Endothelial cell (in vitro differentiated cells): ENCODE measurements at places on chromosomes 12 and 14.

- H3K27me3 ChIP-seq: peaks cover 21% of the 10 kb centered on the region
- no peak for DNase-seq
- peak overlapping the region; percentile 96 for H3K4me3 ChIP-seq
Observed at GRCh38 chr12:89706986-89707702, 1.5 kb downstream of the ATP2B1 start.

- no peak overlapping the region for H3K27ac ChIP-seq
- H3K36me3 ChIP-seq: peaks cover 4% of the 10 kb centered on the region
- DNase-seq: no peak
- no peak overlapping the region for H3K4me3 ChIP-seq
- H3K27me3 ChIP-seq: no peaks in the 10 kb centered on the region
- H3K4me1 ChIP-seq: peaks cover 61% of the 10 kb centered on the region
Observed at GRCh38 chr14:68553311-68553710, 239.6 kb downstream of the ZFP36L1 start.

- H3K4me3 ChIP-seq: peak overlapping the region; percentile 82
- H3K27me3 ChIP-seq: peaks cover 28% of the 10 kb centered on the region
- H3K36me3 ChIP-seq: no peaks in the 10 kb centered on the region
- DNase-seq: peak; percentile 30
- H3K4me1 ChIP-seq: peaks cover 36% of the 10 kb centered on the region
- no peak overlapping the region for H3K27ac ChIP-seq
Observed at GRCh38 chr14:85533861-85534291, 3.9 kb downstream of the FLRT2 start.

DNA sequence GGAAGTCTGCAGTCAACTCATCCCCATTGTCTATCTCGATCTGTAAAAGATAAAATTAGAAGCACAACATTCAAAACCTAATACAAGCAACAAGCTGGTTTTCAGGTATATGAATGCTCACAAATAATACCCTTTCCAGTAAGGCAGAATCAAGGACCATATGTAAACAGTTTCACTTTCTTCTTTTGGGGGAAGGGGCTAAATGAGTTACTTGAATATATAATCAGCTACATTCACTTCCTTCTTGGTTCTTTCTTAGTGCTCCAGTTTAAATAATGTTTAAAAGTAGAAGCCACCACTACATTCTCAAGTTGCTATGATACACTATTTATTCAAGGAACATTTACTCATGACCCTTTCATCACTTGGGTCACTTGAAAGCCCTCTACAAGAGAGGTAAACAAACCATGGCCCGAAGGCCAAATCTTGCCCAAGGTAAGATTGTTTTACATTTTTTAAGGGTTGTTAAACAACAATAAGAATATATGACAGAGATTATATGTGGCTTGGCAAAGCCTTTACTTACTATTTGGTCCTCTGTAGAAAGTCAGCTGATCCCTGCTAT lies 10.3 kb downstream of the TWF1 start:
- DNase-seq: no peak
- H3K4me3 ChIP-seq: no peak overlapping the region
- no peak overlapping the region for H3K27ac ChIP-seq
- H3K27me3 ChIP-seq: peaks cover 2% of the 10 kb centered on the region
- H3K36me3 ChIP-seq: peaks cover 4% of the 10 kb centered on the region
- H3K4me1 ChIP-seq: no peaks in the 10 kb centered on the region

GRCh38 chr12:58000499-58000898 lies 59.1 kb downstream of the ATP23 start:
- no peak overlapping the region for H3K27ac ChIP-seq
- no peak for DNase-seq
- H3K4me3 ChIP-seq: no peak overlapping the region
- H3K36me3 ChIP-seq: peaks cover 7% of the 10 kb centered on the region
- peaks cover 2% of the 10 kb centered on the region for H3K4me1 ChIP-seq

DNA sequence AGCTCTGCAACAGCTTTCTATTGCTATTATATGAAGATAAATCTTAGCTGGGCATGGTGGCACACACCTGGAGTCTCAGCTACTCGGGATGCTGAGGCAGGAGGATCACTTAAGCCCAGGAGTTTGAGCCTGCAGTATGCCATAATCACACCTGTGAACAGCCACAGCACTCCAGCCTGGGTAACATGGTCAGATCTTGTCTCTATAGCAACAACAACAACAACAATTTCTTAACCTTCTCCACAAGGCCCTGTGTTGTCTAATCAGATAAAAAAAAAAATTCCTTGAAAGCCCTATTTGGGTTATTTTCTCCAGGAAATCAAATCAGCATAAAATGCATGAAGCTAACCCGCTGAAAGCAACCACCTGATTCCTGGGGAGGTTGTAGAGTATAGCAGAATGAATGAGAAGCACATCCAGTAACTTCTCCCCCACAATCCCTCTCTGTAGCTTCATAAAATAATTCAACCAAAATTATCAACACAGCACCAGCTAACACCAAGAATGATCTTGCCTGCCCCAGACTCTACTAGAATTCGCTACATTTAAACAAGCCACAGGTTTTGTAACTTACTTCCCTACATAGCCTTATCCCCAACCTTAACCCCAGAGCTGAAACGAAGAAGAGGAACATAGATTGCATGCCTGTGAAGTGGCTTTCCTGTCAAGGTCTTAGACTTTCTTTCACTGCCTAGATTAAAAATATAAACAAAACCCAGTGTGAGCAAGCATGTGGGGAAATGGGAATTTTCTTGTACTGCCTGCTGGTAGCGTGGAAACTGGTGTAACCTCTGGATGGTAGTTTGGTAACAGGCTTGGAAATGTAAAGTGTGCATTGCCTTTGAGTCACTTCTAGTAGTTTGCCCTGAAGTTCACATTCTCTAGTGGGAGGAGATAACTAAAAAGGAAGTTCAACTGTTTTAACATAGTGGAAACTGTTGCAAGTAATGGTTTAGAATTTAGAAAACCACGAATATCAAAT lies 6.0 kb upstream of the STK38L start:
- peak overlapping the region; percentile 81 for H3K27ac ChIP-seq
- no peak for DNase-seq
- no peaks in the 10 kb centered on the region for H3K27me3 ChIP-seq
- H3K4me3 ChIP-seq: no peak overlapping the region
- H3K36me3 ChIP-seq: no peaks in the 10 kb centered on the region

- peaks cover 8% of the 10 kb centered on the region for H3K27me3 ChIP-seq
- H3K4me1 ChIP-seq: peaks cover 3% of the 10 kb centered on the region
- DNase-seq: peak; percentile 24
- H3K36me3 ChIP-seq: no peaks in the 10 kb centered on the region
Observed at GRCh38 chr14:59463787-59464485, 1.2 kb downstream of the GPR135 start.

DNA sequence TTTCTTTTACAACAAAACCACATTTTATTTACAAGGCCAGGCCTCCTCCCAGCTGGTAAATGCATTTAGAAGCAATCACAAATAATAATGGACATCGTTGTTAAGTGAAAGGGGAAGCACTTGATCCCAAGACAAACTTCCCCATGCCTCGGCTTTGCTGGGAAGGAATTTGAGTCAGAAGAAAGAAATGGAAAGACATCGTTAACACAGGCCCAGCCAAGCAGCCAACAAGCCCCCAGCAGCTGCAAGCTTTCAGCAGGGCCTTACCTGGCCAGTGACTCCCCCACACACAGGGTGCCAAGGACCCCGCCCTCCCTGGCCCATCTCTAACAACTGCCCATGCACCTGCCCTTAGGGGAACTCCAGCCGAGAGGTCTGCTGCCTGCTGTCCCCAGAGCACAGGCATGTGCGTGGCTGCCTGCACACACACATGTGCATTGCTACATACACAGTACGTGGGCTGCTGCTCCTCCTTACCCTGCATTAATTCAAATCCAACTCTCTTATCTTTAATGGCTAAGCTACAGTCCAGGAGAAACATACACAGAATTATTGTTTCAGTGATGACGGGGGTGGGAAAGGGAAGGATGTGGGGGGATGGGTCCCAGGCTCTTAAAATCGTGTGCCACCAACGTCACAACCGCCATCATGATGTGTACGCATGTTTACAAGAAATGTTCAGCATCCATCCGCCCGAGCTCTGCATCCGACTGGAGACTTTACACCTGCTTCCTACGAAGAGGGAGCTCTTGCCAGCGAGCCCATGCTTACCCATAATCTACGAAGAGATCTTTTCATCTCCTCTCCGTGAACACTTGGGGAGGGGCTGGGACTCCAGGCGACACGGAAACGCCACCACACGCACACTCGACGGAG lies 9.8 kb downstream of the BCL11B start:
- H3K36me3 ChIP-seq: no peaks in the 10 kb centered on the region
- H3K27me3 ChIP-seq: peaks cover 3% of the 10 kb centered on the region
- H3K4me1 ChIP-seq: peaks cover 13% of the 10 kb centered on the region
- H3K4me3 ChIP-seq: no peak overlapping the region
- H3K27ac ChIP-seq: no peak overlapping the region

DNA sequence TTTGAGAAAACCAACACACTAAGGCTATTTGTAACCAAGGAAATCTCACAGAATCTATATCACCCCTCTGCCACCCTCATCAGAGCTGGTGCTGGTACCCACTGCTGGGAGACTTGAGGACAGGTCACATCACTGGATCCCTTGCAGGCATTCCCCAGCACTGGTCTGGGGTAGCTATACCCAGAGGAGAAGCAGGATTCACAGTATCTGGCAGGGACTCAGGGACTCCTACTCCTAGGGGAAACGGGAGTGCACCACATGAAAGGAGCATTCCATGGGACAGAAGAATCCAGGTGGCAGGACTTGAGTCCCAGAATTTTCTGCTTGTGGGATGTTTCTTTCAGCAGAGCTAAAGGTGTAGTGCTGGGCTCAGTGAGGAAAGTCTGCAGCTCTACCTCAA lies 223.2 kb downstream of the ADGRD1 start:
- DNase-seq: no peak
- no peaks in the 10 kb centered on the region for H3K36me3 ChIP-seq
- H3K27ac ChIP-seq: no peak overlapping the region
- no peaks in the 10 kb centered on the region for H3K27me3 ChIP-seq

DNA sequence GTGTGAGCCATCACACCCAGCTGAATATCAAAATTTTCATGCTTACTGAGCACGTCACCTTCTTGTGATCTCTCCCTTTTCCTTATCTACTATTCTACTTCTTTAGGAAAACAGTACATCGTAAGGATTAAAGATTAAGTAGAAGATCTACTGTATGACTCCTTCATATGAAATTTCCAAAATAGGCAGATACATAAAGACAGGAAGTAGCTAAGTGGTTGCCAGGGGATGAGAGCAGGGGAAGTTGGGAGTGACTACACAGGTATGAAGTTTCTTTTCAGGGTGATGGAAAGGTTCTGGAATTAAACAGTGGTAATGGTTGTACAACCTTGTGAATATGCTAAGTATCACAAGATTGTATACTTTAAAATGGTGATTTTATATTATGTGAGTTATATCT lies 36.5 kb upstream of the CERS5 start:
- peaks cover 4% of the 10 kb centered on the region for H3K36me3 ChIP-seq
- no peaks in the 10 kb centered on the region for H3K4me1 ChIP-seq
- H3K27ac ChIP-seq: no peak overlapping the region
- H3K27me3 ChIP-seq: no peaks in the 10 kb centered on the region
- DNase-seq: no peak
- H3K4me3 ChIP-seq: no peak overlapping the region

GRCh38 chr14:50762001-50762930 lies 68.7 kb downstream of the NIN start:
- no peaks in the 10 kb centered on the region for H3K27me3 ChIP-seq
- peaks cover 42% of the 10 kb centered on the region for H3K36me3 ChIP-seq
- no peaks in the 10 kb centered on the region for H3K4me1 ChIP-seq
- no peak for DNase-seq

GRCh38 chr12:47270782-47271664 lies 191.3 kb upstream of the AMIGO2 start:
- H3K36me3 ChIP-seq: no peaks in the 10 kb centered on the region
- peaks cover 53% of the 10 kb centered on the region for H3K4me1 ChIP-seq
- peaks cover 3% of the 10 kb centered on the region for H3K27me3 ChIP-seq
- no peak overlapping the region for H3K4me3 ChIP-seq
- no peak overlapping the region for H3K27ac ChIP-seq
- no peak for DNase-seq

- peaks cover 4% of the 10 kb centered on the region for H3K27me3 ChIP-seq
- H3K4me3 ChIP-seq: no peak overlapping the region
- no peaks in the 10 kb centered on the region for H3K36me3 ChIP-seq
Observed at GRCh38 chr14:101044741-101045140, 141.2 kb upstream of the RTL1 start.

GRCh38 chr12:103013741-103014300 lies 56.3 kb downstream of the ASCL1 start:
- DNase-seq: no peak
- H3K4me3 ChIP-seq: no peak overlapping the region
- no peak overlapping the region for H3K27ac ChIP-seq
- H3K4me1 ChIP-seq: no peaks in the 10 kb centered on the region

- no peak for DNase-seq
- H3K27me3 ChIP-seq: peaks cover 12% of the 10 kb centered on the region
- H3K4me1 ChIP-seq: peaks cover 20% of the 10 kb centered on the region
- peaks cover 17% of the 10 kb centered on the region for H3K36me3 ChIP-seq
Observed at GRCh38 chr12:49017891-49018260, 700 bp downstream of the PRKAG1 start.

- H3K4me3 ChIP-seq: peak overlapping the region; percentile 73
- peaks cover 32% of the 10 kb centered on the region for H3K4me1 ChIP-seq
- H3K27me3 ChIP-seq: peaks cover 15% of the 10 kb centered on the region
- peak; percentile 14 for DNase-seq
- no peak overlapping the region for H3K27ac ChIP-seq
- no peaks in the 10 kb centered on the region for H3K36me3 ChIP-seq
Observed at GRCh38 chr12:5430641-5431603, 986 bp upstream of the NTF3 start.

GRCh38 chr12:53677800-53678148 lies 1.9 kb upstream of the ATP5MC2 start:
- peaks cover 10% of the 10 kb centered on the region for H3K36me3 ChIP-seq
- H3K27me3 ChIP-seq: peaks cover 7% of the 10 kb centered on the region
- H3K27ac ChIP-seq: peak overlapping the region; percentile 93
- no peak for DNase-seq

- H3K4me1 ChIP-seq: no peaks in the 10 kb centered on the region
- no peaks in the 10 kb centered on the region for H3K36me3 ChIP-seq
- no peak for DNase-seq
- no peak overlapping the region for H3K4me3 ChIP-seq
- no peak overlapping the region for H3K27ac ChIP-seq
Observed at GRCh38 chr14:84112589-84112988, 1417.4 kb upstream of the FLRT2 start.

GRCh38 chr14:89365061-89365801 lies 51.8 kb downstream of the FOXN3 start:
- H3K4me1 ChIP-seq: peaks cover 39% of the 10 kb centered on the region
- peak; percentile 23 for DNase-seq
- peak overlapping the region; percentile 84 for H3K27ac ChIP-seq
